ENCODE measurements at places on chromosomes 2 and 18.

DNA sequence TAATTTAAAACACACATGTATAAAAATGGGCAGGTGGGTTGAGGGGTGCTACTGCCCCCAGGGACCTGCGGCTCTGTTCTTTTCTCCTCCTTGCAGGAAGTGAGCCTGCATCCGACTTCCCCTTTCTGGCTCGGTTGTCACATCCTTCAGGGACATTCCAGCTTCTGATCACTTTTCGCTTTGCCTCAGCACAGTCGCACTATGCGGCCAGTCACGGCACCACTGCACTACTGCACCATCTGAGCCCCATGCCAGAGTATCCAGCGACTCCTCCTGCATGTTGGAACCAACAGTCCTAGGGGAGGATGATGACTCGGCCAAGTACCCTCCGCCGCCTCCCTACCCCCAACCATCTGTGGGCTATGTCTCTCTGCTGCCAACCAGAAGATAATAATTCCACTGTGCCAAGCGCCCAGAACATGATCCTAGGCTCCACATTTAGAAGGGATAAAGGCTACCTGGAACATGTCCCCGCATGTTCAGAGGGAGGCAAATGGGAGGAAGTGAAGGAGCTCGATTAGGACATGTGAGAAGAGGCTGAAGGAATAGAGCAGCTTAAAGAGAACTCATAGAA is 17.6 kb downstream of the CDC42EP3 start:
- DNase-seq = no peak

- DNase-seq = no peak
Observed at GRCh38 chr2:122070241-122070731, 314.8 kb downstream of the TSN start.

- DNase-seq = no peak
Observed at GRCh38 chr2:53403792-53404413, 363.7 kb upstream of the CHAC2 start.

DNA sequence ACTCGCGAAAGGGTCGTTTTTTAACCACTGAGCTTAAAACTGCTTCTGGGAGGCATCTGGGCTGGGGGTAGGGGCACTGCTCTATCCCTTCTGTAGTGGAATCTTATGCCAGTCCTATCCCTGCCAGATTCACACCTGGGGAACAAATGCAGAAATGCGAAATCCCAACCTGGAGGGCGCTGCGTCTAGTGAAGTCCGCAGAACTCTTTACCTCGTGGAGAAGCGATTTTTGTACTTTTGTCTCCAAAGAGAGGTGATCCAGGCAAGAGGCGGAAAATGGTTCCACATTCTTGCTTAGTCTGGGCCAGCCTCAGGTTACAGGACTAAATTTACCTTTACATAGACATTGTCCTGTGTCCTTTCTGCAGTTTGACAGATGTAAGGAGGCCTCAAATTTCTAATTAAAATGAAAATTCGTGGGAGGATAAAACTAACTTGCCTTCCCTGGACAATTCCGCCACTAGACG is 10.4 kb downstream of the TBR1 start:
- no peak for DNase-seq

All from stimulated activated CD4-positive, alpha-beta T cell treated with anti-CD3 and anti-CD28 coated beads, TNF-alpha, amount 100 ng/mL, for 1 hour (primary cell).